ENCODE measurements at places on chromosomes 16 and 17.

DNA sequence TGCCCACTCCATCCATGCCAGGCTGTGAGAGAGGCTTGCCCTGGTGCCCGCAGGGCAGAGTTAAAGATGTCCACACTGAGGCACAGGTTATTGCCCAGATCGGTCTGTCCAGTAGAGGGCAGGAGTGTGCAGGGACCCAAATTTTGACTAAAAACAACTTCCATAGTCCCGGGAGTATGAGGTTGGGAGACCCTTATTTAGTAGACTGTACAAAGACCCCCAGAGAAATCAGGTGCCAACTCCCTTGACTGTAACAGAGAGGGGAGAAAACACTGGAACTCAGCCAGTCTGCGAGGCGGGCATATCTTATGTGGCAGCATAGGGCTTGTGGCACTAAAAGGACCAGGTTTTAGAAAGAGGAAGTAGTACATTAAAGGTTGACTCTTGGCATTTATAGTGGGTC is 43.4 kb downstream of the HNF1B start:
- DNase-seq = no peak

- DNase-seq = no peak
Measured at GRCh38 chr16:66474750-66475199, 47.7 kb downstream of the BEAN1 start.

- DNase-seq = no peak
Measured at GRCh38 chr17:73278049-73278464, 16.4 kb upstream of the CPSF4L start.

DNA sequence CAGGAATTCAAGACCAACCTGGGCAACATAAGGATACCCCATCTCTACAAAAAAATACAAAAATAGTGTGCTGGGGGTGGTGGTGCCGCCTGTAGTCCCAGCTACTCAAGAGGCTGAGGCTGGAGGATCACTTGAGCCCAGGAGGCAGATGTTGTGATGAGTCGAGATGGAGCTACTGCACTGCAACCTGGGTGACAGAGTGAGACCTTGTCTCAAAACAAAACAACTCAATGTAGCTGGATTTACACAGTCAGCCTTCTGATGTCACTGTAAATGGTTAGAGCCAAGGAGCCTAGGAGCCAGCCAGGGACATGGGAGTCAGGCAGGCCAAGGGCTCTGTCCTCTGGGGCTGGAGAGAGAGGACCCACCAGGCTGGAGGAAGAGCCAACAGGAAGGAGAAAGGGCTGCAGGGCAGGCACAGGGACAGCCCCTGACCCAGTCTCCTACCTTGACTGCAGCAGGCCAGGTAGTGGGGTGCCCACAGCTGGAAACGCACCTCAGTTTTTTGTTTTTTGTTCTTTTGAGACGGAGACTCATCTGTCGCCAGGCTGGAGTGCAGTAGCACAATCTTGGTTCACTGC is 8.4 kb downstream of the CDIPT start:
- DNase-seq = no peak

GRCh38 chr16:24151482-24151939 is 104.6 kb upstream of the CACNG3 start:
- DNase-seq = no peak

DNA sequence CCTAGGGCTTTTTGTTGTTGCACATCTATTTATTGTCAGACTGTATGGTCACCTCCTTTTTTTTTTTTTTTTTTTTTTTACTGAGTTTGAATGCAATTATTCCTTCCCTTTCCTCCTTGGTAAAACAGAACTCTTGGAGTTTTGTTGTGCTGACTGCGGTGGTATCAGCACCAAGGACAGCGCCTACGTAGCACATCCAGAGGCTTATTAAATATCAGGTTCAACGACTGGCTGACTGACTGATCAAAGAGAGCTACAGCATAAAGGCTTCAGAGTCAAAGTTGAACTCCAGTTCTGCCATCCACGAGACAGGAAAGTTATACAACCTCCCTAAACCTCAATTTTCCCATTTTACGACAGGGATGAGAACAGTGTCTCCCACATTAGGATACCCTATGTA is 86.1 kb upstream of the RBFOX1 start:
- no peak for DNase-seq

DNA sequence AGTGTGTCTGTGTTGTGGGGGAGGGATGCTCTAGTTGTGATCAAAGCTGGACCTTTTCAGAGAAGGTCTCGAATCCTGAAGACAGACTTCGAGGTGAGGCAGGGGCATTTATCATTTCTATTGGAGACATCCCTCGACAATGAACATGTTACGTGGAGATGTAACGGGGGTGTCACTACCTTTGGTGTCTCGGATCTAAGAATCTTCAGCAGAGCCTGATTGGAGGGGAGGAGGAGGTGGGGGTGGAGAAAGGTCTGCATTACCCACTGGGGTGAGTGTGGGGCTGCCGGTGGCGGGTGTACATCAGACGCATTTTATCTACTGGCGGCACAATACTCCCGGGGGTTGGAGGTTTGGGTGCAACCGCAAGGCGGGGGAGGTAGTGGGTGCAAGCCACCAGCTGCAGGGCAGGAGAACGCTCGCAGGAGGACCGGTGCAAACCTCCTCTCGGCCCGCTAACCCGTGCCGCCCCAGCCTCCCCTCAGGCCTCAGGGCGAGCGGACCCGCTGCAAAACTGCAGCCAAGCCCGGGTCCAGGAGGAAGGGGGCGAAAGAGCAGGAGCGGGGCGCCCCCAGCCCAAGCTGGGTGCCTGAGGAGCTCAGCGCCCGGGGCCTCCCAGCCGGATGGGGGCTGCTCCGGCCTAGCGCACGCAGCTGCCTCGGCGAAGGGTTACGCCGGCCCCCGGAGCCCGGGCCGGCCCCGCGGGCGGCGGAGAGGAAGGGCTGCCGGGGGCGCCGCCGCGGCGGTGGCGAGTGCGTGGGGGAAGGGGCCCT is 735 bp downstream of the ZNF652 start:
- DNase-seq = no peak

DNA sequence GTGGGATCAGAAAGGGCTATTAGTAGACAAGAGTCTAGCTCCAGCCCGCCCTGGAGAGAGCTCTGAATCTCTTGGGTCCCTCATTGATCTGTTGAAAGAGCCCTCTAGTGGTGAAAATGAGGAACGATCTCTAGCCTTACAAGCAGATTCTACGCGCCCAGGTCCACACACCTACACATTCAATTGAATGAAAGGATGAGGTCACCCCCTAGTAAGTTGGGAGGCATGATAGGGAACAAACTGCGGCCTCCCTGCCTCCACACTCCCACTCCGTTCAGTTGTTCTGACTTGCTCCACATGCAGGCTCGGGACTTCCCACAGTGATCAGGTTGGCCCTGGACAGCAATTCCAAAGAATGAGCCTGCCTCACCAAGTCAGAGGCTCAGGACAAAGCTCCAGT is 2.9 kb upstream of the CACNG3 start:
- DNase-seq = no peak

DNA sequence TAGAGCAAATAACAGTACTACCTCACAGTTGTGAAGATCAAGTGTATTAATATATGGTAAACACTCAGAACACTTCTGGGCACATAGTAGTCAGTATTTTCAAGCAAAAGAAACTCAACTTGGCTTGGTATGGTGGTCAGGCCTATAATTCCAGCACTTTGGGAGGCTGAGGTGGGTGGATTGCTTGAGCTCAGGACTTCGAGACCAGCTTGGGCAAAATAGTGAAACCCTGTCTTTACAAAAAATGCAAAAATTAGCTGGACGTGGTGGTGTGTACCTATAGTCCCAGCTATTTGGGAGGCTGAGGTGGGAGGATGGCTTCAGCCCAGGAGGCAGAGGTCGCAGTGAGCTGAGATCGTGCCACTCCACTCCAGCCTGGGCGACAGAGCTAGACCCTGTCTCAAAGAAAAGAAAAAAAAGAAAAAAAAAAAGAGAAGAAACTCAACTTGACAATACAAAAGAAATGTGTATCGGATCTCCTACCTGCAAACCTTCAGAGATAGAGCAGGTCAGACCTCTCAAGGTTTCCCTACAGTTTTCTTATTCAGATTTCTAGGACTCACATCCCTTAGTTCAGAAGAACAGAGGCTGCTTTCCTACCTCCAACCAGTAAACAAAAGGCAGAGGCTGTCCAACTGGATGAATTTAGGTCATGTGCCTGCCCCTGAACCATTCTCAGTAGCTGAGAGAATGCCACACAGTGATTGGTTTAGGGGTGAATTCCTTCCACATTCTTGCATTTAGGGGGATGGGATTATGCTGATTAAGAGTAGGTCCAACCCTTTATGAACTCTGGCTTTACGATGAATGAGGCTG is 1.7 kb upstream of the KPNA2 start:
- no peak for DNase-seq

- DNase-seq = no peak
Measured at GRCh38 chr17:72502371-72503341, 381.8 kb downstream of the SOX9 start.

GRCh38 chr17:58532555-58532951 is 18.1 kb upstream of the MTMR4 start:
- DNase-seq = no peak

DNA sequence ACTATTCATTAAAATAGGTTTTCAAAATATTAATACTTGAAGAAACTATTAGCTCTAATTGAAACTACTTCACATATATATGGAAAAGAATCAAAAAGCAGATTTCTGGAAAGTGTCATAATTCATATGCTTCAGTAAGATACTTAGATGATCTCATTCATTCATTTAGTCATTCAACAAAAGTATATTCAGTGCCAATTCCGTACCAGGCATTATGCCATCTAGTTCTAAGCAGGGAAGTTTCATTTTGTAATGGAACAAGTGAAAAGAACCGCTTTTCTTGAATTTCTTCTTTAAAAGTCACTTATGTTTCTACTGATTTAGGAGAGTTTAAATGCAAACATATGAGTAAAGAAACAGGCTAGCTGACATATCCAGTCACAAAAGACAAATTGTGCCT is 118.3 kb upstream of the FAM20A start:
- DNase-seq = no peak

DNA sequence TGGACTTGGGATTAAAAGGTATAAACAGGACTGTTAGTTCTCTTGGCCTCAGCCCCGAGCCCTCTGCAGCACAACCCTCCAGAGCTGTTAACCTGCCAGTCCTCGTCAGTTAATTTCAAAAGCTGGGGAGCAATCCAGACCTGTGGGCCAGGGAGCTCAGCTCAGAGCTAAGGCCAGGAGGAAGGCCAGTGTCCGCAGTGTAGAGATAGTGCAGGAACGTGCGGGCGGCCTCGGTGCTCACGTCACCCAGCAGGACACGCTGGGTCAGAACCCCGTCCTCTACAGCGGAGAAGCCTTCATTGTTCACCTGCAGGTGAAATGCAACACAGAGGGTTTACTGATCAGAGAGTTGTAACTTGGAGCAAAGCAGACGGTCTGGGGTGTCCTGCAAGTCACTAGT is 15.4 kb upstream of the NLRC3 start:
- DNase-seq = no peak

DNA sequence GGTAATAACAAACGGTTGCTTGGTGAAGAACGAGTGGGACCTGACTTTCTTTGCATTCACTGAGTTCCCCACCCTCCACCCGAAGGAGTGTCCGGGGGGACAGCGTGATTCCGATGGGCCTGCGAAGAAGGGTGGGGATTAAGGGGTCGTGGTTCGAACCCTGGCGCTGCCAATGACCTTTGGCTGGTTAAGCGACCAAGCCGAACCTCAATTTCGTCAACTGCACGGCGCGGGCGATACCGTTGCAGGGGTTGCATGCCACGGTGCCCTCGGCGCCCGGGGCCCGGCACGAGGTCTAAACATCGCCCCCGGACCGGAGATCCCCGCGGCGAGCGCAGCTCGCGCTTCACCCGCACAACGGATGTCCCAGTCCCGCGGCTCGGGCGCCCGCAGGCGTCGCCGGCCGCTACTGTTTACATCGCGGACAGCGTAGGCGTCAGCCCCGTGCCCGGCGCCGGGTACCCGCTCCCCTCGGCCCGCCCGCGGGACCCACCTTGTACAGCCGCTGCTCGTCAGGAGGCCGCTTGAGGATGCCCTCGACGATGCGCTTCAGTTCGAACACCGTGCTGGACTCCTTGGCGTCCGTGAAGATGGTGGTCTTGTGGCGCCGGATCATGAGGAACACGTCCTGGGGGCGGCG is 460 bp downstream of the ELOB start:
- no peak for DNase-seq

GRCh38 chr16:69935278-69935711 is 15.8 kb upstream of the CLEC18A start:
- no peak for DNase-seq

GRCh38 chr17:17672453-17673368 is 8.5 kb upstream of the RAI1 start:
- no peak for DNase-seq

DNA sequence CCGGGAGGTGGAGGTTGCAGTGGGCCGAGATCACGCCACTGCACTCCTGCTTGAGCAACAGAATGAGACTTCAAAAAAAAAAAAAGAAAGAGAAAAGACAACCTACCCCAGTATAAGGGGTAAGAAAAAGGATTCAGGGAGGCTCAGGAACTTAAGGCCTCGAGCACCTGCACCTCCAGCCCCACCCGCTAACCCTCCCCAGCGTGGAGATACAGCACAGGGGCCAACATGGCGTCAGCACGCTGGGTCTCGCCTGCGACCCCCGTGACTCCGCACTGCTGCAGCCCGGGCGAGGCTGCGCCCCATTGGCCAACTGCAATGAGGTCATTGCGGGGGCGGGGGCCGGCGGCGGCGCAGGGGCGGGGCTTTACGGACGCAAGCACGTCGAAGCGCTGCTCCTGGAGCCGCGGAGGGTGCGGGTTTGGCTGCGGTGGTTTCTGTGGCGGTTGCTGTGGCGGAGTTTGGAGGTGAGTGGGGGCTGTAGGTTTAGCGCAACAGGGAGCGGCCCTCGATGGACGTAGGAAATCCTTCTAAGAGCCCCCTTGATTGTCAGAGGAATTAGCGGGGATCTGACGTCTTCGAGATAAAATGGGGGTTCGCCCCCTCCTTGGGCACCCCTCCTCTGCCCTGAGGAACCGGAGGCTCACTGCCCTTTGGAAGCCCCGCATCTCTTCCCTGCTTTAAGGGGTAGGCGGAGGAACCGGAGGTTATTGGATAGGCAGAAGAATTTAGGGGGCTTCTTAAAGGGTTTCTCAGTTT is at the start of gene ATP6V0A1:
Gene ATP6V0A1 (plus strand): TSS at position 382 of the 759 bp plus-strand sequence. CDS start 2,017 bp downstream, outside the sequence.
- DNase-seq = peak; percentile 45

DNA sequence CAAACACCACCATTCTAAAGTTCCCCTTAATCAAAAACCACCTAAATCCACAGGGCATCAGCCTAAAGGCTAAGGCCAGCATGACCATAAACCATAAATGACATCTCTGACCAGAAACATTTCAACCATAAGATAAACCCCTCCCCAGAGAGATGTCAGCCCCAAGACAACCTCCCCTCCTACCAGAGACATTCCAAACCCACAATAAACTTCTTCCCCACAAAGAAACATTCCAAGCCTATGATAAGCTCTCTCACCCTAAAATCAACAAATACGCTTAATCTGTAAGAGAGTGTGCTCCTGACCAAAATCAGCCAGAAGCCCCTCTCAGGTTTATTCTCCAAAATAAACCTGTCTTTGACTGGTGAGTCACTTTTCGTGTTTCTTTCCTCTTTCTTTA is 54.8 kb downstream of the SLFN5 start:
- DNase-seq = no peak

Measured in NCI-H1417 treated with DMSO at 0.1 percent for 48 hours (cell line).